Hematopoietic multipotent progenitor cell treated with erythropoietin and hydrocortisone succinate and interleukin-3 and kit ligand, for 15 days (in vitro differentiated cells): ENCODE measurements at places on chromosomes 6 and 20.

DNA sequence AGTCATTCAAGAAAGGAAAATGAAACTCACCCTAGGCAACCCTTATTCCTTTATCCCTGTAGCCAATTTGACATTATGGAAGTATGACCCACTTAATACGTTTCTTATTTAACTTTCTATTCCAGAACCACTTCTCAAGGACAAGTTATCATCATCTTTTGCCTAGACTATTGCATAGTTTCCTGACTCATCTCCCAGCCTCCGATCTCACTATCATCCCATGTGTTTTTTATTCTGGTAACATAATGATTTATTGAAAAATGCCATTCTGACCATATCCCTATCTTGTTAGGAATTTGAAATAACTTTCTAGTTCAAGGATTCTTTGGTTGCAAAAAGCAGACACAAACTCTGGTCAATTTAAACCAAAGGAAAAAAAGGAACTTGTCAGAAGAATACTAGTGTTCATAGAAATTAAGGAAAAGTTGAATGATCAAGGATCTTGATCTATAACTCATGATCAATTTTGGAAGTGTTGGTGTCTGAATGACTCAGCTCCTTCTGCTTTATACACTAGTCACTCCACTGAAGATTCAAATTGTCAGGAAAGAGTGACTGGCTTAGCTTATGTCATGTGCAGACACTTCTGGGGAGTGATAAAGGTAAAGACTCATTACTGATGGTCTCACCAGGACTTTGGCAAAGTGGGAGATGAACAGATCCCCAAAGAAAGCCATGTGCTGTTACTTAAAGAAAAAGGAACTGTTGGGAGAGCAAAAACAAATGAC, 8.5 kb upstream of the TINAG start:
- DNase-seq = no peak

GRCh38 chr6:119237177-119237715, 112.3 kb downstream of the MAN1A1 start:
- no peak for DNase-seq

GRCh38 chr6:38182426-38182825, 362.9 kb downstream of the ZFAND3 start:
- no peak for DNase-seq

DNA sequence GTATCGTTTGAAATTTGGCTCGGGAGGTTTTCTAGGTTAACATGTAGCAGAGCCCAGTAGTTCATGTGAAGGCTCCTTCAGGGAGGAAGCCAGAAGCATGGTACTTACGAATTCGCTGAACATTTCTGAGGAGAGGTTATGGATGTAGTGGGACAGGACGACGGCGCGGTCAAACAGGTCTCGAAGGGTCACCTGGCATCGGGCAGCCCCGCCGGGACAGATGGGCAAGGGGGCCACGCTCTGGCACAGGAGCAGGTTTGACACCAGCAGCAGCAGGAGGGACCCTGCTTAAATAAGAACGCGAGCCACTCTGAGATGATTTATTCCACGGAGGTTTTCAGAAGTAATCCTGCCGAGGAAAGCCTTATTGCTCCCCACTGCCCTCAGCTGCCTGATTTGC, 2.5 kb downstream of the PRL start:
- DNase-seq = no peak

DNA sequence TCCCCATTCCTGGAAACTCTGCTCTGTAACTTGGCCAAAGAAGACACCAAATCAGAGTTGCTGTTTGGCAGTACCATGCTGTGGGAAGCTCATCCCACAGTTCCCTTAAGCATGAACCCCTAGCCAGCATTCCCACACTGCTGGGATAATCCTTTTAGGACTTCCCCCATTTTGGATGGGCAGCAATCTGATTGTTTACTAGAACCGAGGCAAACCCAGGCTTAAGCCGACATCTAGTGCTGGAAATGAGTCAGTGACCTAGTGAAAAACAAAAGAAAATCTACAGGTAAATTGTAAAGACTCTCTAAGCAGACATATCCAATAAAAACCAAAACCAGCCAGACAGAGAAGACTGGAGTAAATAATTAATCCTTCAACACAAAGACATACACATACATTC, 5.2 kb downstream of the DNAH8 start:
- DNase-seq = no peak
